ENCODE measurements at places on chromosomes 4 and X. TPM values are rescaled to one million over a fixed set of nuclear protein-coding genes. Genes with fewer than 3 reads are reported as not detected.

Gene CPE
- total RNA-seq: 0.92 TPM

Gene SSX7
- not detected for total RNA-seq

Gene NAP1L2
- total RNA-seq: 1.8 TPM

Gene SMPX
- total RNA-seq: not detected

Gene PFKFB1
- 0.36 TPM for total RNA-seq

Gene DTHD1
- not detected for total RNA-seq

Gene DOCK11
- 2.0 TPM for total RNA-seq

Gene FAM53A
- 7.0 TPM for total RNA-seq

Gene UGT2B15
- total RNA-seq: 0.13 TPM

Gene MTTP
- 0.26 TPM for total RNA-seq

Gene ZFP92
- 0.90 TPM for total RNA-seq

Gene LRCH2
- total RNA-seq: 0.13 TPM

Gene CT45A3
- total RNA-seq: not detected

Gene GYPB
- total RNA-seq: not detected

Gene YTHDC1
- total RNA-seq: 44.5 TPM

Gene GPR34
- total RNA-seq: not detected

Gene CLGN
- total RNA-seq: 5.4 TPM

Gene F11
- total RNA-seq: not detected

Gene ETDA
- not detected for total RNA-seq

Gene ATP8A1
- 0.80 TPM for total RNA-seq

Gene MAGEA2
- total RNA-seq: 0.28 TPM

Gene KLKB1
- total RNA-seq: not detected

Gene EGF
- not detected for total RNA-seq

Gene FRMPD4
- not detected for total RNA-seq

Gene CA5B
- total RNA-seq: 6.8 TPM

Gene LONRF3
- 13.1 TPM for total RNA-seq

Gene IL13RA2
- total RNA-seq: not detected

Gene MAGEB5
- total RNA-seq: not detected

Gene ADGRG2
- 2.0 TPM for total RNA-seq

All from Panc1 (cell line).